ENCODE measurements at places on chromosomes 2 and 18. TPM values are rescaled to one million over a fixed set of nuclear protein-coding genes. Genes with fewer than 3 reads are reported as not detected.

RALB gene
- total RNA-seq = 42.4 TPM

DNA sequence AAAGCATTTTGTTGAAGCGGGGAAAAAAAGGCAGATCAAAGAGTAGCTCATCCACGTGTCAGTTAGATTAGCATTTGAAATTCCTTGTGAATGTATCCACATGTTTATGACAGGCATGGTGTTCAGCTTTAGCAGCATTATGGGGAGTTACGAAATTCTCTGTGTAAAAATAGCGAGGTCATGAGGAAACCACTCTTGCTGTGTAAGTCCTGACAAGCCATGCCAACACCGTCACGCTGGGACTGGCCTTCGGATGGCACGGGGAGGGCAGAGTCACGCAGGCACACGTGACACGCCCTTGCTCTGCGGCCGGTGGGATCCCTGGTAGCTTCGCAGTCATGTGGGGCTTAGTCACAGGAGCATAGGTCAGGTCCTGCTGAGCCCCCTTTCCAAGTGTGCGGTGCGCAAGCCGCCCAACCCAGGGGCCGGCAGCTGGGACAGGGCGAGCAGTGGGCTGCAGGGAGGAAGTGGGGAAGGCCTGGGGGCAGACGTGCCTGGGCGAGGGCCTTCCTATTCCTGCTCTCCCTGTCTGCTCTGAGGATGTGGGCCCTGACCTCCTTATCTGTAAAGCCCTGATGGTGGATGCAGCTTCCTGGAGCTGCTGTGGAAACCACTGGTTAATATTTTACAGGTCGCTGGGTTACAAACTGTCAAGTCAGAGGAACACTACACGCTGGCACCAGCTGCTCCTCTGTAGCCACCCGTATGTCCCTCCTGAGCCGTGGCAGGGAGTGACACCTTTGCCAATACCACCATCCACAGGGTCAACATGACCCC, 18.0 kb downstream of the MBP start:
- DNase-seq = peak; percentile 89

DNA sequence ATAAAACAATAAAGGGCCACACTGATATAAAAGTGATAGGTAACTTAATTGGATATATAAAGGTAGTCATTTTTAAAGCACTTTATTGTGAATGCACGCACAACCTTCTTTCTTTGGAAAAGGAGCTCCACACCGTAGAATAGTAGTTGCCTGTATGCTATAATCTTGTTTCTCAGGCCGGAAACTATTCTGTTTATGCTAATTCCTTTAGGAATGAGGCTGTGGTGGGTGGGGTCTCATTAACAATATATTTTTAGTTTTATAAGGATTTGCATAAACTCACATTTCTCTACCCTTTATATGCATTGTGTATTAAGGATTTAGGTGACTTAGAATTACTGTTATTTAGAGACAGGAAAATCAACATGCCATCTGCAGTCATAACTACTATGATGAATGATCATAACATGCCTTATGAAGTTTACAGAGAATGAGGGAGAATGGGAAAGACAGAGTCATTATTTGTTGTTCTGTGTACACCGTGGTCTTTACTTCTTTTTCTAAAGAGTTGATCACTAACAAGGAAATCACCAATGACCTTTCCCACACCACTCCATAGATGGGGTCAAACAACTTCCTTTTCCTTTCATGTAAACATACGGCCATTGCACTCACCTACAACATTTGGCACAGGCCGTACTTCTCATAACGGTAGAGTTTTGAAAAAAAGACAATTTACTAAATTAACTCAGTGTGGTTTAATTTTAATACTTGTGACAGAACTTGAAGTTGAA, 84.5 kb downstream of the PIEZO2 start:
- no peak for DNase-seq

DNA sequence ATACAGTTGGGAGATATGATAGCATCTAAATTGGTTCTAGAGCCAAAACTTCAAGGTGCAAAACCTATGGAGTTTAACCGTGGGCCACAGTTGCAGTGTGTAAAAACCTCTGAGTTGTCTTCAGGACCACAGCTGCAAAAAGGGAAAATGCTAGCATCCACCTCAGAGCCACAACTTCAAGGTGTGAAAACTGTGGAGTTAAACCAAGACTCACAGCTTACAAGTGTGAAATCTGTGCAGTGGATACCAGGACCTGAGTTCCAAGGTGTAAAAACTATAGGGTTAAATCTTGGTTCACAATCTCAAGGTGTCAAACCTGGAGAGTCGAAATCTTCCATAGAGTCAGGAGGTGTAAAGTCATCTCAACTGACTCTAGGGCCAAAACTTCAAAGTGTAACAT, 10.4 kb upstream of the ZNF512 start:
- no peak for DNase-seq
